Stimulated activated CD8-positive, alpha-beta memory T cell treated with anti-CD3 and anti-CD28 coated beads, Interleukin-4, amount 100 ng/mL, for 1 hour (primary cell): ENCODE measurements at places on chromosomes 2 and 18.

DNA sequence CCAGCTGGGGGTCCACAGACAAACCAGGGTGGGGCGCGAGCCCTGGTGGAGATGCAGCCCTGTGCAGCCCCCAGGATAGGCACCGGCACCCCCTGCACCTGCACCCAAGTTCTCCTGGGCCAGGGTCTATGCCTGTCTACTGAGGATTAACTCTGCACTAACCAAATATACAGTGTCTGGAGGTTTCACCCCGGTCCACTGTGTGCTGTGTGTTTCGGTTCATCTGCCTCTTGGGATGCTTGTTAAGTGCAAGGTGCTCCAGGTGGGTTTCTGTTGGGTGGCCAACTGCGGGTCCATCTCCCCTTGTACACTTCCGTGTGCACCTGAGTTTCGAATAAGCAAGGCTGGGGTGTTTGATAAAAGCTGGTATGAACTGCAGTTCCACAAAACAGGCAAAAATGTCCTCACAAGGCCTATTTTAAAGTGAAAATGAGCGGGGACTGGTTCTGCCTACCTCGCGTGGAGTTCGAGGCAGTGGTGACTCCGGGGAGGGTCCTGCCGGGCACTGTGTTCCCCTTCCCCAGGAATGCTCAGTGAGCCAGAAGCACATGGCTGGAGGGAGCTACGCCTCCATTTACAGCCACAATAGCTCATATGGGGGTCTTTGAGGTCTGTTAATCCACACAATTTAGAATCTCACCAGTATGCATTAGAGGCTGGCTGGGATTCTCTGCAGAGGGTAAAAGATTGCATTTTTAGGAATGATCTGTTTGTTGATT is 70.7 kb downstream of the EDAR start:
- no peak for DNase-seq

DNA sequence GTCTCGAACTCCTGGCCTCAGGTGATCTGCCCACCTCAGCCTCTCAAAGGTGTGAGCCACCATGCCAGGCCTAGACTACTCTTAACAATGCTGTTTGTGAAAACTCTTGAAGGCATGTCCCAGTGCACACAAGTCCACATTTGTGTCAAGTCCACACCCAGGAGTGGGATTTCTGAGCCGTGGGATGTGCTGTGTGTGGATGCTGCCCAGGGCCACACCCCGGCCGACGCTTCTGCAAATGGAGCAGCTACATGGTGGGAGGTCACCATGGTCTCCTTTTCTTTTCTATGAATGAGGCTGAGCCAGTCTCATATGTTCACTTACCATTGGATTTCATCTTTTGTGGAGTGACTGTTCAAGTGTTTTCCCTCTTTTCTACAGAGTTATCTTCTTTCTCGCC is 15.8 kb downstream of the SNED1 start:
- DNase-seq, result no peak

GRCh38 chr2:226336283-226336682 is 463.3 kb downstream of the IRS1 start:
- DNase-seq, result no peak

DNA sequence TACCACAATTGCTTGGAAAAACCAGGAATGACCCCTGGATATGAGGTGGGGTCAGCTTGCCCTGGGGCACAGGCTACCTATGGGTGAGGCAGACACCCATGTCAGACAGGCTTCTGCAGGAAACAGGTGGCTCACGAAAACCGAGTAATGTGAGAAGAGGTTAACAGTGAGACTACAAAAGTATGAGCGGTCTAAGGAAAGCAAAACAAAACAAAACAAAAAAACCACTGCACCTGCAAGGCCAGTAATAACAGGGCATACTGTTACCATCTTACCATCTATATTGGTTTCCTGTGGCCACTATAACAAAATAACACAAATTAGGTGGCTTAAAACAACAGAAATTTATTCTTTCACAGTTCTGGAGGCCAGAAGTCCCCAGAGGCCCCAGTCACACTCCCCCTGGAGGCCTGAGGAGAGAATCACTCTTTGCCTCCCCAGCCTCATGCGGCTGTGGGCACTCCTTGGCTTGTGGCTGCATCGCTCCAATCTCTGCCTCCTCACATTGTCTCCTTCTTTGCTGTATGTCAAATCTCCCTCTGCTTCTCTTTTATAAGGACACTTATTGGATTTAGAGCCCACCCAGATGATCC is 86.6 kb upstream of the EPC2 start:
- no peak for DNase-seq

DNA sequence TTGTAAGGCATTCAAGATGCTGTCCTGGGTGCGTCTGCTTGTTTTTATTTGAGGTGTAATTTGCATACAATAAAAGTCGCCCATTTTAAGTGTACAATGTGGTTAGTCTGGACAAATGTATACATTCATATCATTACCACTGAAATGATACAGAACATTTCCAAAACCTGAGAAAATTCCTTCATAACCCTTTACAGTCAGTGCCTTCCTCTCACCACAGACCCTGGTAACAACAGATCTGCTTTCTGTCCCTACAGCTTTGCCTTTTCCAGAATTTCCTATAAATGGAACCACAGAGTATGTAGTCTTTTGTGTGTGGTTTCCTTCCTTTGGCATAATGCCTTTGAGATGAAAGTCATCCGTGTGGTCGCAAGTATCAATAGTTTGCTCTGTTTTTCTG is 45.8 kb upstream of the NFU1 start:
- DNase-seq, result no peak

GRCh38 chr2:72968286-72968685 is 51.0 kb downstream of the EMX1 start:
- DNase-seq, result no peak

DNA sequence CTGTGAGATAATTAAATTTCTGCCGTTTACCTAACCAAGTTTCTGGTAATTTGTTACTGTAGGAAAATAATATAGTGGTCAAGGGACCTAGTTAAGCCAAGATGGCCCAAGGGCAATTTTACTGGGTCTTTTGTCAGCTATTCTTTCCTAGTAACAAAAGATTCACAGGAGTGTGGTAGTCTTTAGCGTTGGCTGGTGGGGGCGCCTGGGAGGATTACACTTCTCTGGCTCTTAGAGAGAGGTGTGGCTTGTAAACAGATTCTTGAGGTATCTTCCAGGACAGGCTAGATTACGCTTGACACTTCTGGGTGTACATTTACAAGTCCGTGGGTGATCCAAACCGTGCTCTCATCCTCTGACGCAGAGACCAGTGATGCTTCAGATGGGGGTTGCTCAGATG is 3.3 kb upstream of the ACOXL start:
- DNase-seq, result no peak

DNA sequence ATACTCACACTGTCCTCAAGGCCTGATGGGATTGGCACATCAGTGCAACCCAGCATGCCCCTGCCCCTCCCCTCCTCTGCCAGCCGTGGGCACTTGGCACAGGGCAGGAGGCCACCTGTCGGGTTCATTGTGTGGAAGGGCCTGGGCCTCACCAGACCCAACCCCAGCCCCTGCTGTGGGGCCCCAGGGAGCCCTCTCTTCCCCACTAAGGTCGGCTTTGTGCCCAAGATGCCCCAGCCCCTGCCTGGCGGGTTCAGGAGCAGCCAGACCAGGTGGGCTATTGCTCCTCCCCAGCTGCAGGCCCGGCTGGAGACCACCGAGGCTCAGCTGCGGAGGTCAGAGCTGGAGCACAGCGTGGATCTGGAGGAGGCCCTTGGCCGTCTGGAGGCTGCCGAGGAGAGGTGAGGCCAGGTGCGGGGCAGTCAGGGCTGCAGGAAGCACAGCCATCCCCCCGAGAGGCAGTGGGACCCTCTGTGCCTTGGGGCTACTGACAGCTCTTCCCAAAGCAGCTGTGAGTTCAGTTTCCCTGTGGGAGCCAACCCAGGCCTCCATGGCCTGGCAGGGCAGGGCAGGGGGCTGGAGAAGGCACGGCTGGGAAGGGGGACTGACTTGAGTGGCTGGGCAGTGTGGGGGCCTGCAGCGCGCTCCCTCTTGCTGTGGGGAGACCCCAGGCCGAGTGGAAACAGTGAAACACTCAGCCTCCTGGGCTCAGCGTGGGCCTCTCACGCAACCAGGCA is 16.3 kb downstream of the CROCC2 start:
- no peak for DNase-seq
